ENCODE measurements at places on chromosomes 3 and 15.

- DNase-seq: no peak
Measured at GRCh38 chr3:45906681-45907407, 20.5 kb downstream of the CCR9 start.

- no peak for DNase-seq
Measured at GRCh38 chr3:137325170-137325569, 367.4 kb downstream of the IL20RB start.

- no peak for DNase-seq
Measured at GRCh38 chr15:74504836-74505235, 36.2 kb upstream of the ARID3B start.

DNA sequence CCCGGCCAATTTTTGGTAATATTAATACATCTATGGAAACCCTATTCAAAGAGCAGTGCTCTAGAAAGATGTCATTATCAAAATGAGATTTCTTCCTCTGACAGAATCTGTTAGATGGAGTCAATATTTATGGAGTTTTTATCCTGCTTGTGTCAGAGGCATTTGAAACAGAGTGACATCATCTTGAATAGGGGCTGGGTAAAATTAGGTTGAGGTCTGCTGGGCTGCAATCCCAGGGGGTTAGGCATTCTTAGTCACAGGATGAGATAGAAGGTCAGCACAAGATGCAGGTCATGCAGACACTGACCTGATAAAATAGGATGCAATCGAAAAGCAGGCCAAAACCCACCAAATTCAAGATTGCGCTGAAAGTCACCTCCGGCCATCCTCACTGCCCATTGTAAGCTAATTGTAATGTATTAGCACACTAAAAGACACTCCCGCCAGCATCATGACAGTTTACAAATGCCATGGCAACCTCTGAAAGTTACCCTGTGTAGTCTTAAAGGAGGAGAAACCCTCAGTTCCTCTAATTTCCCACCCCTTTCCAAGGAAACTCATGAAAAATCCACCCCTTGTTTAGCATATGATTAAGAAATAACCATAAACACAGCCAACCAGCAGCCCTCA is 27.3 kb upstream of the CCDC50 start:
- DNase-seq: no peak

DNA sequence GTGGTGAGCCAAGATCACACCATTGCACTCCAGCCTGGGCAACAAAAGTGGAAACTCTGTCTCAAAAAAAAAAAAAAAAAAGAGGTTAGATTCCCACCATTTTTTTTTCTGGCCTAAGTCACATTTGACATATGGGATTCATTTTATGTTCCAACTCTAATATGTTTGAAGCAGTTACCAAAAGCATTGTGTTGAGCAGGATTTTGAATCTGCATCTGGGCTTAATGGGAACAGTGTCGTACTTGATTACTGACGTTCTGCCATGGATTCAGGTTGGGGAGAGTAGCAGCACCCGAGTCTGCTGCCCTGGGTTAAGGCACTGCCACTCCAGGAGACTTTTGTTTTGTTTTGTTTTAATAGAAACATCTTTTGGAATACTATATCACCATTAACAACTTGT is 348.7 kb upstream of the TBL1XR1 start:
- no peak for DNase-seq

Data from NCI-H2029 treated with DMSO at 0.1 percent for 48 hours (cell line).